ENCODE measurements at places on chromosomes 4 and X.

- peak; percentile 40 for DNase-seq
Observed at GRCh38 chrX:72308566-72309296, 3.0 kb upstream of the CITED1 start.

DNA sequence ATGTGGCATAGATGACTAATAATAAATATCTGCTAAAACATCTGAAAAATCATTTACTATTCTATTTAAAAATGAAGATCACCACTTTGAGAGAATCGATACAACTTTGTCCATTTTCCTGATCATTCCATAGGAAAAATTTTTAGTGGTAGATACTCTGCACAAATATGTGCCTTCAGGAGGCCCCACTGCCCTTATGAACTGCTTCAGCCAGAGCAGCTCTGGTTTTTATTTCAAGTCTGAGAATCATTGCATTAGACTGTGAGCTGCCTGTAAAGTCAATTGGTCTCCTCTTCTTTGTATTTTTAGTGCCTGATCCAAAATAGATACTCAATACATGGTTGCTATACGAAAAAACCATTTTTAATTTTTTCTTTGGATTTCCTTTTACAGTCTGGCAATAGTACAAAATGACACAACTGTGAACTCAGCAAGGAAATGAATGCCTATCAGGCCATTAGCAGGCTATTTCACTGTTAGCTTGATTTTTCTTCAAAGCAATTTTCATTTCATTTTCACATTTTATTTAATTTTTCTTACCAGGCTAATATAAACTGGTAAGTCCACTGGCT lies 69.1 kb downstream of the SHISA3 start:
- DNase-seq: no peak

GRCh38 chr4:1472148-1472797 lies 66.0 kb upstream of the NKX1-1 start:
- no peak for DNase-seq

DNA sequence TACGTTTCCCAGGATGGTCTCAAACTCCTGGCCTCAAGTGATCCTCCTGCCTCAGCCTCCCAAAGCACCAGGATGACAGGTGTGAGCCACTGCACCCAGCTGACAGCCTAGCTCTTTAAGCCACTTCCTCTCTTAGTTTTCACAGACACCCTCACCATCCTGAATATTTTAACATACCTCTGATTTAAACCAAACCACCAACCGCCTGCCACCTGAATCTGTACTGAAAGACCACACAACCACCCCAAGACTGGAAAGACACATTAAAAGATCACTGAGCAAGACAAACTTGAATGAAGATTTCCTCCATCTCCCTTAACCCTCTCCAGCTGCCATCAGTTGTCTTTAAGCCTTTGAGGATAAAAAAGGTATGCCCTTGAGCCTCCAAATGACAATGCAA lies 110.6 kb downstream of the SH3KBP1 start:
- peak; percentile 22 for DNase-seq

DNA sequence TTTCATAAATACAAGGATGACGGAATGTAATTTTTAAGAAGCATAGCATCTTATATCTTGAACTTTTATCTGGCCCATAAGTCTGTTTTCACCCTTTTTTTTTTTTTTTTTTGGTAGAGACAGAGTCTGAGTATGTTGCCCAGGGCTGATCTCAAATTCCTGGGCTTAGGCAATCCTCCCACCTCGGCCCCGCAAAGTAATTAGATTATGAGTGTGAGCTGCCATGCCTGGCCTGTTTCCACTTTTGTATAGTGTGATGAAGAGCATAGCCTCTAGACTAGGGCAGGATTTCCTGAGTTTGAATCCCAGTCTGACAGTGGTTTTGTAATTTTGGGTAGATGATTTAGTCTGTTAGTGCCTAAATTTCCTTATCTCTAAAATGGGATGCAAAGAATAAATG lies 11.0 kb downstream of the STIM2 start:
- DNase-seq: no peak

GRCh38 chrX:154530286-154530685 lies 14.3 kb upstream of the FAM3A start:
- no peak for DNase-seq

- DNase-seq: no peak
Observed at GRCh38 chrX:10048707-10049106, 81.5 kb downstream of the CLDN34 start.

GRCh38 chrX:2330487-2330886 lies 170.3 kb downstream of the DHRSX start:
- no peak for DNase-seq

GRCh38 chrX:150219374-150220185 lies 143.5 kb upstream of the MAMLD1 start:
- DNase-seq: no peak

- no peak for DNase-seq
Observed at GRCh38 chr4:10605746-10606482, 78.7 kb downstream of the CLNK start.

GRCh38 chr4:123170843-123171242 lies 225.8 kb upstream of the SPRY1 start:
- no peak for DNase-seq

DNA sequence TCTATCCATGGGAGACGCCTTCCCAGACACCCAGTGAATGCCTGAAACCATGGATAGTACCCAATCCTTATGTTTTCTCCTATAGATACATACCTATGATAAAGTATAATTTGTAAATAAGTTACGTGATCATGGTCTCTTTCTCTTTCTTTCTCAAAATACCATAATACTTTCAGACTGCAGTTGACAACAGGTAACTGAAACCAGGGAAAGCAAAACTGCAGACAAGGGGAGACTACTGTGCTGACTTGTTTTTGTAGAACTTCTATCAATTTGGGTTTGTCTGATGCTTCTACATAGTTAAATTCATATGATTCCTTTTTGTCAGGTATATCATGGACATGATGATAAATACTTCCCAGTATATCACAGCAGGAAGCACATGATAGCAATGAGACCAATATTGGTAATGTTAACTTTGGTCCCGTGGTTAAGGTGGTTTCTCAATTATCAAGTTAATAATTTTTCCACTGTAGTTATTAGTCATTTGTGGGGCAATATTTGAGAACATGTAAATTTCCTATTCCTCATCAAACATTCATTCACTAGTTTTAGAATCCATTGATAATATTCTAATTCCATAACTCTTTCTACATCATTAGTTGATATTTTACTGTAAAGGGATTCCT lies 298.0 kb upstream of the TET2 start:
- no peak for DNase-seq

DNA sequence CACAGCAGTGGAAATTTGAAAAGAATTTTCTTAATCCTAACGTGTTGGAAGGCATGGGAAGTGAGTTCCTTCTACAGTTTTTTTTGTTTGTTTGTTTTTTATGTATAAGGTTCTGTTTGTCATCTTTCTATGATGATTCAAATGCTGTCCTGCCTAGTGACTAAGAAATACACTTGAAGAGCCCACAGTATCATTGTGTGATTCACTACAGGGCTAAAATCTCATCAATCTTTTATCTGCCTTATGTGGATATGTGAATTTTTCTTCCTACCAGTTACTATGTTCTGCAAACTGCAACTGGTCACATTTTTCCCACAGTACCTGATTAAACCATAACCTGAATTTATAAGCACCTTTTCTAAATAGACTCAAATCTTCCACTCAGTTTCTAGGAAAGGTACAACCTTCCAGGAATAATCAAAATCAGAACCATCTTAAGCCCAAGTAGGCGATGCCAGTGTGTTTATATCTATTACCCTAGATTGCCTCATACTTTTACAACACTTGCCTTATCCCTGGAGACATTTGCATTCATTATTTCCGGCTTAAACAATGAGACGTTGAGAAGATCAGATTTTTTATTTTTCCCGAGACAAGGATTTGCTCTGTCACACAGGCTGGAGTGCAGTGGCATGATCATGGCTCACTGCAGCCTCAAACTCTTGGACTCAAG lies 214.6 kb upstream of the GALNT7 start:
- DNase-seq: no peak

GRCh38 chr4:5044341-5044740 lies 6.9 kb upstream of the STK32B start:
- DNase-seq: no peak

DNA sequence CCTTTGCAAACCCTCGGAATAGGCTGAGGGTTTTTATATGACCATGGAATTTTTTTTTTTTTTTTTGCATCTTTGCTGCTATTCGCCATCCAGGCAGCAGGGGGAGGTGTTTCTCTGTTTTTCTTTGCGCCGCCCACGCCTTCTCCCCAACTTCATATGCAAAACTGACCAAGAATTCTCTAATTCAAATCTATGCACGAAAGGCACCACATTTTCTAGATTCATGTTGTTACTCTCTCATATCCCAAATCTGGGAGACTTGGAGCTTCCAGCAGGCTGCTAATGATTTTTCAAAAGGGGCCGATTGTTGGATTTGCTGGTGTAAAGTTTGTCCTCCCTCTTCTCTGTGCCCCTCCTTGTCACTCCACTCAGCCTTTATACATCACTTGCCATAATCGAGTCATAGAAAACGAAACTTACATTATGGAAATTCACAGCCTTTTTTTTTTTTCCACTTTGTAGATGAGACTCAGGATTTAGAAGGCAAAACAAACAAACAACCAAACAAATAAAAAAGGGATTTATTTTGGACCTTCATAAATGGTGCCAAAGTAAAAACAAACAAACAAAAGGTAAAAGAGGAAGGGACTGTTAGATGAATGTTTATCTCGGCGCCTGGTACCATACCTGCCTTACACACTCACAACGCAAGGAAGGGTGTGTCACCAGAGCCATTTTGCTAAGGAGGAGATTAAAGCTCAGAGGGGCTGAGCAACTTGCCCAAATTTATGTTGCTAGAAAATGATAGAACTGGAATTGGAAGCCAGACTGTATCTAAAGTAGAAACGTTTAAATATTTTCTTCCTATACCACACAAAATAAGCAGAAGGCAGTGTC lies 29.3 kb upstream of the BOD1L1 start:
- DNase-seq: peak; percentile 72

- DNase-seq: no peak
Observed at GRCh38 chrX:97556359-97556758, 672.7 kb downstream of the RPA4 start.

GRCh38 chr4:186712690-186713089 lies 11.0 kb downstream of the FAT1 start:
- no peak for DNase-seq

DNA sequence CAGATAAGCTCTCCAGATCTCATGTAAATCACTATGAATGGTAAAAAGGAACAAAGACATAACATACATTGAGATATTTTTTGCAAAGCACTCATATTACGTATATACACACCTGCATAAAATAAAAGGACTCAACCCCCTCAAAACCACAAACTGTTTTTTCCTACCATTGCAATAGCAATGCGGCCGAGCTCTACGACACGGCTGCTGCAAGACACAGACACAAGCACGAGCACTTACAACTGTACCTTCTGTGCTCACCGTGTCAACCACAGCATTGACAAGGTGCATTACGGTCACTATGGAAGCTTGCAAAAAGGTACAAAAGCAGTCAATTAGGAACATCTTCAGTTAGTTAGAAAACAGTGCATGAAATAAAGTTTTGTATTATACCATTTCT lies 37.1 kb upstream of the MTNR1A start:
- DNase-seq: no peak

GRCh38 chrX:2875798-2876399 lies 47.2 kb downstream of the GYG2 start:
- no peak for DNase-seq

DNA sequence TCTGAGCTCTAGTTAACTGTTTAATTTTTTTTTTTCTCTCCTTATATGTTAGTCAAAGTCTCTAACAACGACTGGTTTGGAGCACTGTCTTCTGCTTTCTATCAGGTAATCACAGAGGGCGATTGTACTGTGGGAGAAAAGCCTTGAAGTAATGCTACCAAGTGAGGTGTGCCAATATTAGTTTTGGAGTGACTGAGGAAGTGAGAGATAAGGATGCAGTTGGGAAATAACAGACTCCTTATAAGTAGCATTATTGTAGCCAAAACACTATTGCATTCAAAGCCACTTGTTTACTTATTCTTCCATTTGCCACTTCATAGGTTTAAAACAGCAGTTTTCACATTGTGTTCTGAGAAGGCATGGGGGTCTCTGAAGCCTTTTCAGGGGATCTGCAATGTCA lies 79.1 kb upstream of the SLC6A14 start:
- DNase-seq: no peak

- no peak for DNase-seq
Observed at GRCh38 chr4:88674979-88675378, 22.6 kb downstream of the NAP1L5 start.

DNA sequence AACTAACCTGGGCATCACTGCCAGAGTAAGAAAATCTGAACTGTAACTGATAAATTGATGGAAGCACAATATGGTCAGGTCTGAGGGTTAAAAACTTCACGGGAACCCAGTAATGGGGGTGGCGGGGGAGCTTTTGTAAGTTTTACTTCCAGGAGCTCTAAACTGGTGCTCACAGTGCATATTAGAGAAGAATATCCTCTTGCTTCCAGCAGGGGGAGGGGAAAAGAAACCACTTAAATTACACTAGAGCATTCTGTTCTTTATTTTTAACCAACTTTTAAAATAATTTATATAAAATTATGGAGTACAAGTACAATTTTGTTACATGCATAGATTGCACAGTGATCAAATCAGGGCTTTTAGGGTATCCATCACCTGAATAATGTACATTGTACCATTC lies 33.7 kb downstream of the WDR17 start:
- DNase-seq: no peak

- peak; percentile 43 for DNase-seq
Observed at GRCh38 chrX:120213438-120214265, 37.0 kb upstream of the ZBTB33 start.

DNA sequence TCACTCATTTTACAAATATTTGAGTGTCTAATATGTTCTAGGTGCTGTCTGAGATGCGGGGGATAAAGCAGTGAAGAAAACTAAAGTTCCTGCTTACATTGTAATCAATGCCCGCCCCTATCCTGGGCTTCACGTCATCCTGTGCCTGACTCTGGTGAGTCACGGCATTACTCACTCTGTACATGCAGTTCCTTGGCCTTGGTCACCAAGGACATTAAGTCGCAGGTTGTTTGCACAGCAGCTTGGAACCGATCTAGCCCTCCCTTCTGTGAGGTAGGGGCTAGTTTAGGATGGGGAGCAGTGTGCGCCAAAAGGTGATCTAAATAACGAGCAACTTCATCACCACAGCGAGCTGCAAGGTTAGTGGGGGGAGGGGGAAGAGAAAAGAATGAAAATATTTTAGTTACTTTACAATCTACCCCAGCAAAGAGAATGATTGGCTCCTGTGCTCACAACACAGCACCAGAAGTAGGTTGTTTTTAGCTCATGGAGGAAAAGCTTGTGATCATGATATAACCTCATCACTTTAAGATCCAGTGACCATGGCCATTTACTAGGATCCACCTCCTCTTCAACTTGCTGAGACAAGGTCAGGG lies 48.0 kb upstream of the HDAC8 start:
- DNase-seq: peak; percentile 38

- peak; percentile 45 for DNase-seq
Observed at GRCh38 chr4:121900132-121900983, 30.1 kb upstream of the BBS7 start.

GRCh38 chr4:187606581-187606980 lies 389.0 kb upstream of the ZFP42 start:
- no peak for DNase-seq

GRCh38 chrX:51456814-51457213 lies 39.6 kb downstream of the NUDT11 start:
- DNase-seq: no peak

- DNase-seq: no peak
Observed at GRCh38 chr4:150591904-150592303, 10.0 kb downstream of the MAB21L2 start.

- no peak for DNase-seq
Observed at GRCh38 chr4:28310926-28311325, 1450.3 kb downstream of the STIM2 start.

- no peak for DNase-seq
Observed at GRCh38 chr4:100828986-100829685, 311.3 kb upstream of the EMCN start.

- no peak for DNase-seq
Observed at GRCh38 chrX:17767734-17768133, 30.4 kb downstream of the SCML1 start.

All from activated naive CD4-positive, alpha-beta T cell treated with Interleukin-2 at 50 U/mL for 16 hours (primary cell).